Muscle of leg (tissue), 16 donors: ENCODE measurements at places on chromosomes 4 and X. TPM values are rescaled to one million over a fixed set of nuclear protein-coding genes. Genes with fewer than 3 reads are reported as not detected.

The GPC3 gene
- polyA plus RNA-seq: 581 TPM

The UBE2K gene
- polyA plus RNA-seq: 52.1 TPM

The ARMCX2 gene
- polyA plus RNA-seq: 108 TPM

The KIT gene
- polyA plus RNA-seq: 10.6 TPM

The MED14 gene
- 37.8 TPM for polyA plus RNA-seq

The GAGE2A gene
- polyA plus RNA-seq: not detected

The USO1 gene
- 173 TPM for polyA plus RNA-seq

The CNGA1 gene
- 0.32 TPM for polyA plus RNA-seq
